Left lung (tissue), 14 donors: ENCODE measurements at places on chromosomes 12 and 14. TPM values are rescaled to one million over a fixed set of nuclear protein-coding genes. Genes with fewer than 3 reads are reported as not detected.

The NUAK1 gene
- polyA plus RNA-seq = 8.6 TPM

The LIN7A gene
- polyA plus RNA-seq = 22.7 TPM

The SYCP3 gene
- 1.2 TPM for polyA plus RNA-seq

The SSPN gene
- 15.3 TPM for polyA plus RNA-seq

- DNase-seq = no peak
These were observed 103.8 kb upstream of the ETV6 start for GRCh38 chr12:11545484-11546330.

DNA sequence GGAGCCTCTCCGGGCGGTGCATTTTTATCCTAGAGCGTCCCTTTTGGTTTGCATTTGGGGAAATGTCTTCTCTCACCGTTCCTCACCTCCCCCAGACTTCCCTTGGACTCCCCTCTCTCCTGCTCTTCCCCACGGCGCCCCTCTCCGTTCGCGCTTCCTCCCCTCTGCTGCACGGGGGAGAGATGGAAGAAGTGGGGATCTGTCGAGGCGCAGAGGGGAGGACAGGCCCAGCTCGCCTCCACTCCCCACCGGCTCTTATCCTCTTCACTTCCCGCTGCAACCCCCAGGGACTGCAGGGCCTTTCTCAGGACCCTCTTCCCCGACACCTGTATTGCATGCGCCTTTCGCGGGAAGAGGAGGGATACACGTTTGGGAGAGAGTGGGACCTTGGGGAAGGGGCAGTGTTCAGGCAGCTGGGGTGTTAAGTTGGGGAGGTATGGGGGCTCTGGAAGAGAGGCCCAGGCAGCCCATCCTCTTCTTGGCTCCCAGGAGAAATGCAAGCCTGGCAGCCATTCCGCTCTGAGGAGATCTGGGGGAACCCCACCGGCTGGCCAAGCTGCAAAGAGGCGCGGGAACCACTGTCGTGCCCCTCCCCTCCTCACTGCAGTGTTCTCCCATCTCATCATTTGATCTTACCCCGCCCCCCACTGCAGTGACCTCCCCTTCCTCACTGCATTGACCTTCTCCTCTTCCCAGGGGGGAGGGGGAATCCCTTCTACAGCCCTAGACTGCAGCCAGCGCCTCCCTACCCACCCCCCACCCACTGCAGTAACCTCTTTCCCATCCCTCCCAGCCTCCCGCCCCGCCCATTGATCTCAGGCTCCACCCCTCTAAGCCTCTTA is 788 bp downstream of the ENO2 start:
- DNase-seq = no peak

- no peak for DNase-seq
These were observed 126.5 kb downstream of the DYRK2 start for GRCh38 chr12:67774983-67775587.

GRCh38 chr12:12922191-12922616 is 29.8 kb downstream of the GPRC5D start:
- no peak for DNase-seq

DNA sequence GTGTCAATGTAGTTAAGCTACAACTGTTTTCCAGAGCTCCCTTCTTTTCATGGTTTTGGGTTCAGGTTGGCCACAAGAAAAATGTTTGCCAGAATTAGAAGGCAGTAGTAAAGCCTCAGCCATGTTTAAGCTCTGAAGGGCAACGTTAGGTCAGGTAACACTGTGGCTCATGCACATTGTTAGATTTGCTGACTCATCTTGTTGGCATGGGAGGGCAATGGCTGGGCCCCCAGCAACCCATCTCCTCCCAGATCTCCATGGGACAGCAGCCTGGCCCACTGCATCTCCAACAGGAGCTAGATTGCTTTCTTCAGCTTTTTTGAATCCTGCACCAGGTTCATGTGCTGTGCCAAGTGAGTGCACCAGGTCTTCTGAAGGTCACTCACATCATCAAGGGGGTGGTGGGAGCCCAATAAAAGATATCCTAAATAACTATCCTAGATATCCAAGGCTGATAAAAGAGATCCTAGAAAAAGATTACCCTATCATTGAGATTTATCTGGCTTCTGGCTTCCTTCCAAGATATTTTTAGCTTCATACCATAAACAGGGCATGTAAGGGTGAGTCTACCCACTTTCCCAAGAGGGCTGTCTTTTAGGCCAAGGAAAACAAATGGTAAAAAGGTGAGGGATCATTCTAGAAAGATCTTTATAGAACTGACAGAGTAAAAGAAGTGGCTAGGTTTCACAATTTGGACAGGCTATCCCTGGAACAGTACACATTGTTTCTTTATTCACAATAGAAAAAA is 28.9 kb downstream of the PTGER2 start:
- no peak for DNase-seq

- DNase-seq = no peak
These were observed 87.3 kb upstream of the RMST start for GRCh38 chr12:97375310-97375709.

DNA sequence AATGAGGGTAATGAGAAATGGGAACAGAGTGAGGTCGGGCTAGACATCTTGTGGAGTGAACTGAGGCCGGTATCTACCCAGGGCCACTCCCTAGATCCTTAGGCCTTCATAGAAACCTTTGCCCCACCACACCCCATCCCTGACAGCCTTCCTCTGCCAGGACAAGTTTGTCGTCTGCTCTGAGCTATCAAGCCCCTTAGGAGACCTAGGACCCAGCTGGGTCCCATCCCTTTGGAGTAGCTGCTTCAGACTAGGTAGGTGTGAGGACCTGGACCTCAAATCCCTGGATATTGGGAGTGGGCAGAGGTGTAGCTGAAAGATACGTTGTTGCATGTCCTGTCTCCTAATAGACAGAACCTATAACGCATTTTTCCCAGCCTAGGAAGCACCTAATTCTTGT is at the start of gene TMEM253:
TSS of gene TMEM253 (plus strand) at position 136 of the 400 bp plus-strand sequence. CDS start 278 bp downstream, outside the sequence.
- no peak for DNase-seq

- no peak for DNase-seq
These were observed 141.9 kb upstream of the PLEKHG7 start for GRCh38 chr12:92560713-92561542.
